ENCODE measurements at places on chromosomes 2 and 18.

GRCh38 chr2:47639467-47639866 lies 143.5 kb upstream of the MSH6 start:
- no peak for DNase-seq

DNA sequence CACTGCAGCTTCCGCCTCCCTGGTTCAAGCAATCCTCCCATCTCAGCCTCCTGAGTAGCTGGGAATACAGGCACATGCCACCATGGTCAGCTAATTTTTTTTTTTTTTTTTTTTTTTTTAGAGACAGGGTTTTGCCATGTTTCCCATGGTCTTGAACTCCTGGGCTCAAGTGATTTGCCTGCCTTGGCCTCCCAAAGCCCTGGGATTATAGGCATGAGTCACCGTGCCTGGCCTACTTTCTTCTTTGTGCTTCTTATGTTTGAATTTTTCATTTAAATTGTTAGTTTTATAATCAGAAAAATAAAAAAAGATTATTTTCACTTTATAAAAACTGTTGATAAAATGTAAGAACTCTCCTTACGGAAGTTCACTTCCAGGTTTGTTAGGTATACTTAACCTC lies 101.5 kb upstream of the LPIN2 start:
- no peak for DNase-seq

DNA sequence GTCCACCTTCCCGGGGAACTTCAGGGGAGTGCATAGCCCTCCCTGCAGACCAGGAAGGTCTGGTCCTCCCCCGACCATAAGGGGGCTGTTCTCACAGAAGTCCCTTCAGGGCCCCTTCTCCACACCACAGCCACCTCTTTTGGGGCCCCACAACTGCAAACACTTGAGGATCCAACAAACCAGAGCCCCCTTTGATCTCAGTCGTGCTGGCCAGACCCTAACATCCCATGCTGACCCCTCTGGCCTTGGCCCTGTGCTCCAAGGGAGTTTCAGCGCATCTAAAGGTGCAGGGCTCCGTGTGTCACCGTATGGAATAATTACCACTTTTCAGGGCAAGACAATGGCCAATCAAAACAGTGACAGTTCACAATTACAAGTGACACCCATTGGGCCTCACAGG lies 57.7 kb downstream of the ADNP2 start:
- DNase-seq, result no peak

DNA sequence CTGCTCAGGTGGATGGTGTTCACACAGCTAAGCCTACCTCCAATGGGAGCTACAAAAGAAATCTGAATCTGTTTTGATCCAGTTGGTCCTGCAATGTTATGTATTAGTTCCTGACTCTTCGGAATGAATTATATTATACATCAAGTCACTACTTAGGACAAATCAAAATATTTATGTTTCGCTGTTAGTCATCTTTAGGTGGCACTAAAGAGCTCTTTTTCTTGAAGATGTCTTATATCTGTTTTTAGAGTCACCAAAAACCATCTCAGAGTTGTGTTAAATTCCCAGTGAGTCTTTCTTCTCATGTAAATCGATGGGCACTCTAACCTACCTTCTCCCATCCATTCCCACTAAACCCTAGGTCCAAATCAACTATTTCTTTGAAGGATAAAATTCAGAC lies 2.2 kb downstream of the DNER start:
- no peak for DNase-seq

DNA sequence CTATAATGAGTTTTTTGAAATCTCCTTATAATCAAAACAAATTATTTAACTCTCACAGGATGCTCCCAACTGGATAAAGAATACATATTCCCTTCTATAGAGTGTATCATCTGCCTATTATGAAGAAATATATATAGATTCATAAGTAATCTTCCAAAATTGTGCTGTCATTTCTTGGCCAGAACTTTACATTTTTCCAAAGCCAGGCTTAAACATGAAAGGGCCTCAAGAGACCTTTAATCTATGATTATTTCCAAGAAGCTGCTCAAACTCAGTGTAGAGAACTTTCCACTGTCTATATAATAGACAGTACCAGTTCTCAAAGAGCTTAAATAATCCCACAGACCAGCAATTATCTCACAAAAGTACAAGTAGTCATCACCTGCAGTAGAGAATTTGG lies 211.0 kb downstream of the AKAIN1 start:
- DNase-seq, result no peak

- DNase-seq, result no peak
Measured at GRCh38 chr18:80249217-80250093, 2.1 kb upstream of the PARD6G start.

GRCh38 chr2:120012363-120012762 lies 514 bp upstream of the EPB41L5 start:
- peak; percentile 68 for DNase-seq

DNA sequence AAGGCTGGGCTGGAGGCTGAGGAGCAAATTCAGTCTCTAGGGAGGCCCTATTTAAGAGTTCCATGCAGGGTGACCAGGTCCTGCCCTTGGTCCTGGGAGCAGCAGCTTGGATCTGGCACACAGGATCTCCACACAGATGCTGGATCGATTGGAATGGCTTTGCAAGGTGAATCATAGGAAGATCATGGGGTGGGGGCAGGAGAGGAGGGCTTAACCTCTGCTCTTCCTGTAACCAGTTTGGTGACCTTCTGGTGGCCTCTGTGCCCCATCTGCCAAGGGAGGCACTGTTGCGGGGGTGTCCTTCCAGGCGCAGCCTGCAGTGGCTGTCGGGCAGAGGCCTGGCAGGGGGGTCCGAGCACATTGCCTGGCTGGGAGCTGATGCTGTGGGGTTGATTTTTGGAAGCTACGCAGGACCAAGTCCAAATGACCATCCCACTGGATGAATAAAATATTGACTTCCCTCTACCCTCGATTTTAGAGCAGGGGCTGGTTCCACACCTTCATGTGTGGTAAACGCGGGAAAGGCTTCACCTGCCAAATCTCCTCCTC lies 79.7 kb downstream of the EDAR start:
- DNase-seq, result no peak

GRCh38 chr2:229407170-229407569 lies 136.1 kb upstream of the PID1 start:
- DNase-seq, result no peak

GRCh38 chr2:6881046-6881445 lies 3.5 kb downstream of the RSAD2 start:
- DNase-seq, result no peak

DNA sequence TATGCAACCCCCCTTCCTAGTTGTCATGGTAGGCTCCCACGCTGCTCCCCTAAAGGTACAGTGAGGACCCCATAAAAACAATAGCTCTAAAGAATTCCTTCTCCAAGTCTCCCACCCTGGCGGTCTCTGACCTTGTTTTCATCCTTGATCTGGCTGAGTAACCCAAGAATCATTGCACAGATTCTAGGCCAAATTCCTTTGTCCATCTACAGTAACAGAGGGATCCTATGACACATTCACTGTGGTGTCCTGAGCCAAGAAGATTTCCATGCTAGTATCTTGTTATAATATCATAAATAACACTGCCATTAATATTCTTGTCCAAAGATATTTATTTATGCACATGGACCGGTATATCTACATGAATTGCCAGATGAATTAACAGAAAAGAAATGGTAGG lies 240.2 kb downstream of the CYP26B1 start:
- no peak for DNase-seq

DNA sequence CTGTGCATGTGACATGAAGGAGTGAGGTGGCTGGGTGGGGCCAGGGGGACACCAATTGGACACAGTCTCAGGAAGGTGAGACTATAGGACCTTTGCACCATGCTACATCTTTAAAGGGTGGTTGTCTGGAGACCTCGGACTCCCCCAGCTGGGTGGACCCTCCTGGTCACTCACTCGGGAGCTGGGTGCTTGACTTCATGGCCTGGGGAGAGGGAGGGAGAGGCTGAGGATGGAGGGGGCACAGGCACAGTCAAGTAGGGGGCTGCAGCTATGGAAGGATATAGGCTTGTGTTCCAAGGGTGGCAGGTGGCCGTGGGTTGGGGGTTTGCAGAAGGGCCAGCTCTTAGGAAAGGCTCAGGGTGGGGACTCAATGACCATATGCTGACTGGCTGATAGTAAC lies 7.1 kb upstream of the CELF4 start:
- peak; percentile 5 for DNase-seq

GRCh38 chr2:173612354-173612753 lies 257.7 kb downstream of the CDCA7 start:
- no peak for DNase-seq

GRCh38 chr2:203782262-203782976 lies 76.0 kb downstream of the CD28 start:
- peak; percentile 71 for DNase-seq

- no peak for DNase-seq
Measured at GRCh38 chr18:28411806-28412205, 234.9 kb upstream of the CDH2 start.

- no peak for DNase-seq
Measured at GRCh38 chr2:230224458-230224857, 1.1 kb upstream of the SP140 start.

DNA sequence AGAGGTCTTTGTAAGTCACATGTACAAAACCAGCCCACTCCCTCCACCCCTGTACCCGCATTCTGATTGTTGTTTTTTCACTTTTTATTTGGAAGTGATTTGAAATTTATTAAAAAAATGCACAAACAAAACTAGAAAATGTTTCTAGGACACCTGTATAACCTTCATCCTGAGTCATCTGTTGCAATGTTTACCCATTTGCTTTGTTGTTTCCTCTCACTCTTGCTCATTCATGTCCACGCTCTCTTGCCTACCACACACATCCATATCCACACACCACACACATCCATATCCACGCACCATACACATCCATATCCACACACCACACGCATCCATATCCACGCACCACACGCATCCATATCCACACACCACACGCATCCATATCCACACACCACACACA lies 18.8 kb downstream of the ZNF407 start:
- no peak for DNase-seq

GRCh38 chr2:218644721-218645120 lies 14.7 kb downstream of the ZNF142 start:
- DNase-seq, result no peak

GRCh38 chr2:221571551-221572218 lies 419 bp downstream of the EPHA4 start:
- peak; percentile 57 for DNase-seq

DNA sequence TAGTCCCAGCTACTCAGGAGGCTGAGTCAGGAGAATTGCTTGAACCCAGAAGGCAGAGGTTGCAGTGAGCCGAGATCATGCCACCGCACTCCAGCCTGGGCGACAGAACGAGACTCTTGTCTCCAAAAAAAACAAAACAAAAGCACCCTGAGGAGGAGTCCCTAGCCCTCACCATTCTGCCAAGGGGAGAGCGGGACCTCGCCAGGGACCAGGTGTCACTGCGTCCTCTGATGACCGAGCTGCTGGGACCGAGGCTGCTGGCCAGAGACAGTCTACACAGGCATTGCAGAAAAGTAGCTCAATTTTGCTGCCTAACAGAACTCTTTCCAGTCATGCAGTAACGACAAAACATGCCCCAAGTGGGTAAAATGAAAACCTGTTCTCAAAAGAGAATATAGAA lies 18.4 kb downstream of the NCK2 start:
- no peak for DNase-seq

- no peak for DNase-seq
Measured at GRCh38 chr18:9321017-9321452, 13.5 kb upstream of the TWSG1 start.

DNA sequence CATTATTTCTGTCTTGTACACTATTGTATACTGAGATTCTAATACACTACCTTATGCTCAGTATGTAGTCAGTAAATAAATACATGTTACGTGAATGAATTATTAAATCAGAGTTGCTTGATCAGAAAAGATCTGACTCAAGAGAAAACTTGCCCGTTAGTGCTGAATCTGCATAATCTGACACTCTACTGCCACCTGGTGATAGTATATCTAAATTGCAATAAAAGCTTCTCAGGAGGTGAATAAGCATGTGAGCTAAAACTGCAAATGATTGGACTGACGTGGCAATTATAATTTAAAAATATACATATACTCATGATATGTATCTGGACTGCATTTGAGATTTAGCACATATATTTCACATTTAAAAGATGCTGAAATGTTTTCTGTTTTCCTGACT lies 70.4 kb downstream of the KIAA1328 start:
- DNase-seq, result peak; percentile 68

DNA sequence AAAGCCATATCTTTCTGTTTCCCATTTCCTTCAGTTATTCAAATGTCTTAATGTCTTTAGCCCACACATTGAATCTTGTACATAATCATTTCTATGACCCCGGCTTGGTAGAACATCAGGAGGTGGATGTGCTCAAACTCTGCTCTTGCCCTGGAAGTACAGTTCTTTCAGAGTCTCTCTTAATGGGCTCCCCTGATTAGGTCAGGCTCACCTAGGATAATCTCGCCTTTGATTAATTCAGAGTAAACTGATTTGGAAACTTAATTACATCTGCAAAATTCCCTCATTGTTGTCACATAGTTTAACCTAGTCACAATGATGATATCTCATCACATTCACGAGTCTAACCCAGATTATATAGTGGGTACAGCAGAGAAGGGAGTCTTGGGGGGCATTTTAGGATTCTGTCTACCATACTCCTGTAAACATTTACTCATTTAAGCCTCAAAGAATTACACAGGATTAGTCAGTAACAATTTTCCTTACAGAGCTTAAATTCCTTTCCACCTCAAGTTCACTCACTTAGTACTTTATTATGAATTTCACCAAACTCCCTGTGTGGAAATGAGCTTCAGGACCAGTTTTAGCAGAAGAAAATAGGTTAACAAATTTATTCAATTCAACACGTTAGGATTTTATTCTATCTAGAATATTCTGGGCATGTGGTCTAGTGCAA lies 135.5 kb downstream of the FHOD3 start:
- DNase-seq, result no peak

- DNase-seq, result no peak
Measured at GRCh38 chr2:63614448-63614968, 25.7 kb downstream of the MDH1 start.

DNA sequence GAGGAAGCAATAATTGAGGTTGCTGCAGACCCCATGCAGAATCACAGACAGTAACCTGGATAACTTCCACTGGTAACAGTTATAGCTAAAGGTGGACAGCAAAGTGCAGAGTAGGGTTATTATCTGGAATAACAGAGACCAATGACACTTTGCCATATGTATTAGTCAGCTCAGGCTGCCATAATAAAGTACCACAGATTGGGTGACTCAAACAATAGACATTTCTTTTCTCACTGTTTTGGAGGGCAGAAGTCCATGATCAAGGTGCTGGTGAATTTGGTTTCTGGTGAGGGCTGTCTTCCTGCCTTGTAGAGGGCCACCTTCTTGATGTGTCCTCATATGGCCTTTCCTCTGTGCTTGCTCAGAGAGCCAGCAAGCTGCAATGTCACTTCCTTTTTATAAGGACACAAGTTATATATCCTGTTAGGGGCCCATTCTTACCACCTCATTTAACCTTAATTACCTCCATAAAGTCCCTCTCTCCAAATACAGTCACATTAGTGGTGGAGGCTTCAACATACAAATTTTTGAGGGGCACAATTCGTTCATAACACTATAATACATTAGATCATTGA lies 191.0 kb upstream of the LRP1B start:
- no peak for DNase-seq

GRCh38 chr2:101446869-101447268 lies 28.0 kb downstream of the RFX8 start:
- no peak for DNase-seq

- DNase-seq, result no peak
Measured at GRCh38 chr2:108594982-108595464, 60.8 kb downstream of the LIMS1 start.

- peak; percentile 4 for DNase-seq
Measured at GRCh38 chr2:203394519-203395227, 66.5 kb downstream of the ABI2 start.
